ENCODE measurements at places on chromosomes 6 and 20. TPM values are rescaled to one million over a fixed set of nuclear protein-coding genes. Genes with fewer than 3 reads are reported as not detected.

DNA sequence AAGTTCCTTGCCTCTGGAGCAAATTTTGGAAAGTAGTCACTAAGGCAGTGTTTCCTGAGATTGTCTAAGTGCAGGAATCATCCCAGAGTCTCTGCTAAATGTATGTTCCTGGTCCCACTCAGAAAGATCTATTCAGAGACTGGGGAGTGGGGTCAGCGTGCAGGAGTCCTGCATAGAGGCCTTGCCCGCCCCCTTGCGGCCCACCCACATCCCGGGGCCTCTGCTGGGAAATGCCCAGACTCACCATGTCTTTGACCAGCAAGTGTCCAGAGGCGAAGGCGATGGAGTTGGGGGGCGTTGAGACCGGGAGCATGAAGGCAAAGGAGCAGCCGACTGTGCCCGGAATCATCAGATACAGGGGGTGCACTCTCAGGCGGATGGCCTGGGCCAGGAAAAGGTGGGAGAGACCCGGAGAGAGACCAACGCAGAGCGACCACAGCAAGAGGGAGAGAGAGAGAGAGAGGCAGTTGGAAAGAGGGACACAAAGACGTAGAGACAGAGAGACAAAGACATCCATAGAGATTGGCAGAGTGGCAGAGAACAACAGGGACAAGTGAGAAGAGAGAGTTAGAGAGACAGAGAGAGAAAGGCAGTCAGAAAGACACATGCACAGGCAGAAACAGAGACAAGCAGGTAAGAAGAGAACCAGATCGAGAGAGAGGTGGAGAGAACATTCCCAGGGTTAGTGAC is 12.9 kb upstream of the OCSTAMP start:
- DNase-seq, result no peak

Gene VGLL2
- not detected for total RNA-seq

- no peak for DNase-seq
These were observed 851.2 kb downstream of the DHX35 start for GRCh38 chr20:39813190-39813829.

DNA sequence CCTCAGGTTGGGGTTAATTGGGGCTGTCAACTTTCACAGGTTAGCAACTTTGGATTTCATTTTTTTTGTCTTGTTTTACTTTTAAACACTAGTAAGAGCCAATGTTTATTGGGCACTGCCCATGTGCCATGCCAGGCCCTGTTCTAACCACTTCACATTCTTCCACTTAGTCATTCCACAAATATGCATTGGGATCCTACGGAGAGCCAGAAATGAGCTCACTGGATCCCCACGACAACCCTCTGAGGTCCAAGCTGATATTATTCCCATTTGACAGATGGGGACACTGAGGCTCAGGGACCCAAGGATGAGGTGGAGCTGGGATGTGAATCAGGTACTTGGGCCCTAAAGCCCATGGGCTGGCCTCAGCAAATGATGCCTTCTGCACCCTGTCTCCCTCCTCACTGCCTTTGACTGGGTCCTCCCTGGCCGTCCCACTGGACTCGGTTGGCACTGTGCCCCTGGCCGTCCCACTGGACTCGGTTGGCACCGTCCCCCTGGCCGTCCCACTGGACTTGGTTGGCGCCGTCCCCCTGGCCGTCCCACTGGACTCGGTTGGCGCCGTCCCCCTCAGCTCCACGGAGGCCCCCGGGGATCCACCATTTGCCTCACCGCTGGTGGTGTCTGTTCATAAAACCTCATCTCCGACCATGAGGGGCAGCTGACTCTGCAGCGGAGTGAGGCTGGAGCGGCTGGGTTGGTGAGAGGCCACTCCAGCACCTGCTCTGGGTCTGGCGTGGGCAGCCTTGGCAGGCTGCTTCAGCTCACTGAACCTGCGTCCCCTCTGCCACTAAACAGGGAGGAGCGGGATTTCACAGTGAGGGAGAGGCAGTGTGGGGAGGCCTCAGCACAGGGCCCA is 4.8 kb upstream of the PMEPA1 start:
- DNase-seq, result no peak

- DNase-seq, result no peak
These were observed 151.8 kb upstream of the HEY2 start for GRCh38 chr6:125597411-125598253.

DNA sequence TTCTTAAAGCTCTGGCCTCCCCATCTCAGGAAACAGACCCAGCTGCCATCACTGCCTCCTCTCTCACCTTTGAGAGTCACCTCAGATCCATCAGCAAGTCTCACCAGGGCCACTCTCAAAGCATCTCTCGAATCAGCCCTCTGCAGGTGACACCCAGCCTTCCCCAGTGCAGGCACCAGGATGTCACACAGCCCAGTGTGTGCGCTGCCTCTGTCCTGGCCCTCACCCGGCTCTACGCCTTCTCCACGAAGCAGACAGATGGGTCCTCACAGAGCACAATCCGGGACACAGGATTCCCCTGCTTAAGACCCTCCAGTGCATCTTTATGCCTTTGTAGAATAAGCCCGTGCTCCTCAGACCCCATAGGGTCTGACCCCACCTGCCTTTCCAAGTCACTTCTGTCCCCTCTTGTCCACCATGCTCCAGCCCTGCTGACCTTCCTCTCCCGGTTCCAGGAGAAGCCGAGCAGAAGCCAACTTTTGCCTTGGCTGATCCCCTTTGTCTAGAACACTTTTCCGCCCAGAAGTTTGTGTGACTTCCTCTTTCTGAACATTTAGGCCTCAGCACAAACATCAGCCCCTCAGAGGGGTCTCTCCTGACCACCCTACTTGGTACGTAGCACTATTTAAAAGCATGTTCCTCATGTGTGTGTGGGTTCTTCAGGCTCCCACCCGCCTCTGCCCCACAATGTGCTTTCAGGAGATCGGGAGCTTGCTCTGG is 60.2 kb downstream of the PSMG4 start:
- DNase-seq, result no peak

- DNase-seq, result no peak
These were observed 19.5 kb upstream of the NFATC2 start for GRCh38 chr20:51562027-51562331.

Gene CASS4
- total RNA-seq, result 18.8 TPM

- no peak for DNase-seq
These were observed 141.9 kb downstream of the PDE7B start for GRCh38 chr6:135993361-135993760.

GRCh38 chr6:164097551-164098398 is 683.3 kb downstream of the QKI start:
- no peak for DNase-seq

Data from activated CD8-positive, alpha-beta T cell treated with anti-CD3 and anti-CD28 coated beads, Interleukin-2, amount 10 ng/mL, durations not matched to agents 7 days and 5 days (primary cell).